ENCODE measurements at places on chromosomes 12 and 14.

- DNase-seq: no peak
Measured at GRCh38 chr12:14621826-14622225, 54.1 kb upstream of the PLBD1 start.

GRCh38 chr12:22684140-22685118, 59.5 kb downstream of the ETNK1 start:
- DNase-seq: peak; percentile 1

- DNase-seq: no peak
Measured at GRCh38 chr14:99534333-99534732, 53.1 kb downstream of the CCNK start.

DNA sequence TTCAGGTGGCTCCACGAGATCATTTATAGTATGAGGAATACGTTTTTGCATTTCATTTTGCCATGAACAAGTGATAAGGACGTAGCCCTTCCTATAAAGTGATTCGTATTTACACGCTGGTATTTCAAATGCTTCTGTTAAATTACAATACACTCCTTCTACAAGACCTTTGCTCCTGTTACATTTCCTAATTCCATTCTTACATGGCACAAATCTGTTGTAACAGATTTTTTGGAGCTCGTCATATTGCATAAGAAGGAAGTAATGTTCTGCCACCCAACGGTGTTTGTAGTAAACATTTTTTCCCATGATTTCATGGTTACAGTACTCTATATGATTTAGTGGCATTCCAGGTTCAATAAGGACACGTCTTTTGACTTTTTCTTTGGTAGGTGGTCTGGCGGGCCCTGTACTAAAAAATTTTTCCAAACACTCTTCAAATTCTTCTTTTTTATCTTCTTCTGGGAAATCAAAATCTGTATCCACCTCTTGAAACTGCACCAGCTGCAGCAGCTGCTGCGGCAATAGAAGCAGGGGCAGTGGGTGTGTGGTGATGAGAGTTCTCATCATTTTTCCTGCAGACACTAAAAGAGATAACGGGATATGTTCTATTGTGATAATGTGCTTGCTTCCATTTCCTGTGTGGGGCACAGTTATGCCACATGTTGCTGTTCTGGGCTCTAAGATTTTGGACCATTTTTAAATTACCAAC, 4.2 kb downstream of the RNASE9 start:
- DNase-seq: no peak

GRCh38 chr14:101992708-101993107, 28.3 kb downstream of the DYNC1H1 start:
- no peak for DNase-seq

- no peak for DNase-seq
Measured at GRCh38 chr12:107378609-107379008, 285.3 kb upstream of the CRY1 start.

GRCh38 chr14:98965076-98965475, 306.9 kb downstream of the BCL11B start:
- no peak for DNase-seq

DNA sequence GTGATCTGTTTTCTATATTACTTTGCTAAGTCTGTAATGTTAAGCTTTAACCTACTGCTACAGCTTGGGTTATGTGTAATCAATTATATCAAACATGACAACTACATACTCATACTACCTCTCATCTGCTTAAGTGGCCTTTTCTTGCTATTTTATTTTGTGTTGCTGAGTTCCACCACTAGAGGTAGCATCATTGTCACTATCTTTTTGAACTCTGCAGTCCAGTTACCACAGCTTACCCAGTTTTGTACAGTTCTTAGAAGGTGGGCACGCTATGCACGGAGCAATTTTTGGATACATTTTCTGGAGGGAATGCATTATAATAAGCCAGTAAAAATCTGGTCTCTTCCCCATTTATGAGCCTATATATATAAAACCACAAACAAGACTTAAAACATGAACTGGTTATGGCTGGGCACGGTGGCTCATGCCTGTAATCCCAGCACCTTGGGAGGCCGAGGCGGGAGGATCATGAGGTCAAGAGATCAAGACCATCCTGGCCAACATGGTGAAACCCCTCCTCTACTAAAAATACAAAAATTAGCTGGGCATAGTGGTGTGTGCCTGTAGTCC, 48.5 kb downstream of the SAV1 start:
- DNase-seq: peak; percentile 24

DNA sequence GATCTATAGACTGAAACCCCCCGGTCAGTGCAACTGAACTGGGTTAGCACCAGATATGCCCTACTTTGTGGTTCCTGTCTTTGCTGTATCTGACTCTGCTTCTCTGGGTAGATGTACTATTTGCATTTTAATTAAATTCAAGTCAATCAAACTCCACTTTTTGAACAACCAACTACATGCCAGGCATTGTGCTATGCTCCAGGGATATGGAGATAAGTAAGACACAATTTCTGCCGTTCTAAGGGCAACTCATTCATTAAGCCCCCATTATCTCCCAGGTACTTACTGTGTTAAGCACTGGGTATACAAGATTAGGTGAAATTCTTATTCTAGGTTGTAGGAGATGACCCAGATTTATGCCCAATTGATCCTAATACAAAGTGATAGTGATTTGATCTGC, 62.7 kb upstream of the JDP2 start:
- DNase-seq: no peak

GRCh38 chr12:108119126-108119973, 9.7 kb upstream of the WSCD2 start:
- DNase-seq: no peak

- DNase-seq: no peak
Measured at GRCh38 chr12:117034249-117034648, 65.0 kb downstream of the TESC start.

DNA sequence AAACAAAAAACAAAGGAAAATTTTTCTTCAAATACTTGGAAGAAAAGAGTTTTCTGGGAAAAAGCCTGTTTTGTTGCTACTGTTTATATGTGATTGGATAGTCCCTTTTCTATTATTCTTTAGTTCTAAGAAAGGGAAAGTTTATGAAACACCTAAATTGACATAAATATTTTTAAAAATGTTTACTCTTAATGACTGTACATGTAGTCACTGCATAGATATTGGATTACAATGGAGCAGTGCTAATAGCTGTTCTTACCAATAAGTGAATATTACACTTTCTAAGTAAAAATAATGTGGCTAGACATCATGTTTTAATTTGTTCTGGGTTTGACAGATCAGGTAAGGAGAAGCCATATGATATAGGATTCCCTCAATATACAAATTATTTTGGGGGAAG, 352.7 kb upstream of the DIO2 start:
- no peak for DNase-seq

DNA sequence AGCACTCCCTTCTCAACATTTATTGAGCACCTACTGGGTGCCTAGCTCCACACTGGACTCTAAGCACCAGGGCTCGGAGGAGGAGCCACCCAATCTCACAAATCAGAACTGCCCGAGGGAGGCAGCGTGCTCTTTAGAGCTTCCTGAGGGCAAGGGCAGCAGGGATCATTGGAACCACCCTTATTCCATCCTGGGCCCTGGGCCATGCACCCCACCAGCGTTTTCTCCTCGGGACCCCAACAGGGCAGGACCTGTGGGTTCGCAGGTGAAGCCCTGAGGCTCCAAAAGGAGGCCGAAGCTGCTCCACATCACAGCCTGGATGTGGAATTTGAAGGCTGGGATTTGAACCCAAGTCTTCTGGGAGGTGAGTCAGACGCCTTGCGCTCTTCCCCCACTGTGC, 15.4 kb downstream of the TMEM119 start:
- DNase-seq: no peak

DNA sequence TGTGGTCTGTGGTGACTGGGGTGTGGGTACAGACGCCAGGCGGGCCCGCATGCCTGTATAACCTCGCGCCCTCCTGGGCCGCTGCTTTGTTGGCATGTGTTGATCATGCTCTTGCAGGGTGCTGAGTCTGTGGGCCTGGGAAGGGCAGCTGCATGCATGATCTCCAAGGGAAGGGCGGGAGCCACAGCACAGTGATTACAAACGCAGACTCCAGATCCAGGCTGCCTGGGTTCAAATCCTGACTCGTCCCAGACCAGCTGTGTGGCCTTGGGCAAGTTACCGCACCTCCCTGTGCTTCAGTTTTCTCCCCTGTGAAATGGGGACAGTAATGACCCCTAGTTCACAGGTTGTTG, 24.0 kb downstream of the ADGRD1 start:
- no peak for DNase-seq

- no peak for DNase-seq
Measured at GRCh38 chr12:97474987-97475386, 12.4 kb downstream of the RMST start.

DNA sequence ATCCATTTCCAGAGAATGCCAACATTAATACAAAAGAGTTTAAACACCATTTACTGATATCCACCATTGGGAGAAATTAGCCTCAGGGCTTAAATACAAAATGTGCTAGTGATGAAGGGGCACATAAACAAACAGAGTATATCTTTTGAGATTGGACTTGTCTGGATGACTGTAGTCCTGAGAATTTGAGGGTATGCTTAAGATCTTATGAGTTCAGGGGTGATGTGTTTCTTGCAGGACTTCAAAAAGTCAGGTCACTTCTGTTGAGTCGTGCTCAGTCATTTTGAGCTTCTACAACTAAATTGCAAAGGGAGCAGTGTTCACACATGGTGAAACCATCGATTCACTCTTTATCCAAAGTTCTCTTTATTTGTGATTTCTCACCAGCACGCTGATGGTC, 425.7 kb downstream of the ATP23 start:
- DNase-seq: no peak

DNA sequence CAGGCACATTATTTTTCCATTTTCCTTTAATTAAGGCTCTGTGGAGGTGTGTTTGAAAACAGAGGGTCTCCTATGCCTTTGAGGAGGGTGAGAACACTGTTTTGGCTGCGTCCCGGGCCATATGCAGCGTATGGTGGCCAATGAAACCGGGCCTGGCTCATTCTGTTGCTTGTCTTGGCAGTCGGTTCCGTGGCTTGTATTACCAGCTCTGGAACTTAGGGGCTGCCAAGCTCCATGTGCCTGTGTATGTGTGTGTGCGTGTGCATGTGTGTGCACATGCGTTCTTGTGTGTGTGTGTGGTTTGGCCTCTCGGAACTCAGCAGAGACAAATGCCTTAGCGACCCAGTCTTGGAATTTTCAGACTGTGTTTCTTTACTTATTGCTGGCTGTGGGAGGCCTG, 2.7 kb downstream of the JDP2 start:
- DNase-seq: no peak

DNA sequence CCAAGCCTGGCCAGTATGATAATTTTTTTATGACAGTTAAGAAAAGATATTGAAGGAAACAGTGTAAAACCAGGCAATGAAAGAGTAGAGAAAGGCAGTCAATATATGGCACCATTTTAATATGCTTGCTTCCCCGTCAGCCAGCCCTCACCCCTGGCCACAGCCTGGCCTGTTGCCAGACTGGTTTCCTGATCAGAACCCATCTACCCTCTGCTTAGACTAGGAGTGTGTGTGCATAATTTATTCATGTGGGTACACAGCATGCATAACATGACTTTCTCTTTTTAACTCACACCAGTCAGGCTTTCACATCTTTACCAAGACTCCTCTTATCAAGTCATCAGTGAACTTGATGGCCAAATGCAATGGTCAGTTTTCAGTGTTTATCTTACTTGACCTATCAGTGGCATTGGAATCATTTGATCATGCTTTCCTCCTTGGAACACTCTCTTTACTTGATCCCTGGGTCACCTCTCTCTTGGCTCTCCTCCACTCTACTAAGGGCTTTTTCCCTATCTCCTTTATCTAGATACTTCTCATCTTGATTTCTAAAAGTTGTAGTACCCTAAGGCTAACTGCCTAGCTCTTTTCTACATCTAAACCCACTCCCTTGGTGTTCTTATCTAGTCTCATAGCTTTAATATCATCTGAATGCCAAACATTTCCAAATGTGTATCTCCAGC, 10.0 kb upstream of the GPR19 start:
- no peak for DNase-seq

Measured in DMS 273 treated with DMSO at 0.1 percent for 48 hours (cell line).